ENCODE measurements at places on chromosomes 2 and 18. TPM values are rescaled to one million over a fixed set of nuclear protein-coding genes. Genes with fewer than 3 reads are reported as not detected.
A peak's percentile ranks its signal among the peaks of the same experiment; 100 is the strongest.

The EXOC6B gene
- total RNA-seq: 28.8 TPM

- H3K36me3 ChIP-seq: no peaks in the 10 kb centered on the region
- no peak overlapping the region for H3K4me3 ChIP-seq
- DNase-seq: peak; percentile 70
- no peaks in the 10 kb centered on the region for H3K27me3 ChIP-seq
Measured at GRCh38 chr2:26769089-26769761, 5.1 kb downstream of the SLC35F6 start.

DNA sequence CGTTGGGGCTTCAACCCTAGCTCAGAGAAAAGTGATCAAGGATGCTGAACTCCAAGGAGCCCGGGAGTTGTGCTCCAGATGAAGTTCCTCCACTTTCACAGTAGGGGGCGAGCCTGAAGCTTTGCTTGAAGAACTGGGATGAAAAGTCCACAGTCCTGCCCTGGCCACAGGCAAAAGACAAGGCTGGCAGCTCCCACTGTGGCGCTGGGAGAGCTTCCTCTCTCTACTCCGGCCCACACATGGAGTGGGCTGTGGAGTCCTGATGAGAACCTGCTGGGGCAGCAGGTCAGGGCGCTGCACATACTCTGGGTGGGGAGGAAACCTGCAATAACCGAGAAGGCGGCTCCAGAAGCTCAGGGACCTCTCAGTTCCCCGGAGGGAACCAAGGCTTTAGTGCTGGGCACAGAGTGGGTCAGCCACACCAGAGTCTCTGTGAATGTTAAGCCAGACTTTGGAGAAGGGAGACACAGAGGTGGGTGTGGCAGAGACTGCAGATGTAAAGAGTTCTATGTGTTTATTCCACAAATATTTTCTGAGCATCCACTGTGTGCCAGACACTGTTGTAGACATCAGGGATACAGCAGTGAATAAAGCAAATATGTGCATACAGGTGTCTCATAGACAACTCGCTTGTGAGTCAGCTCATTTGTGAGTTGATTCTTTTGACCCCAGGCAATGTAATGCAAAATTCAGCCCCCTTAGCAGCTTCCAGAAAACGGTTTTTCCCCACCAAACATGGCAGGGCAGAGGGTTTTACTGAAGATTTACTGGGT, 48.0 kb upstream of the MRPL33 start:
- peak overlapping the region; percentile 36 for H3K27ac ChIP-seq
- H3K27me3 ChIP-seq: no peaks in the 10 kb centered on the region
- no peak overlapping the region for H3K4me3 ChIP-seq
- no peaks in the 10 kb centered on the region for H3K4me1 ChIP-seq
- peak; percentile 78 for DNase-seq

DNA sequence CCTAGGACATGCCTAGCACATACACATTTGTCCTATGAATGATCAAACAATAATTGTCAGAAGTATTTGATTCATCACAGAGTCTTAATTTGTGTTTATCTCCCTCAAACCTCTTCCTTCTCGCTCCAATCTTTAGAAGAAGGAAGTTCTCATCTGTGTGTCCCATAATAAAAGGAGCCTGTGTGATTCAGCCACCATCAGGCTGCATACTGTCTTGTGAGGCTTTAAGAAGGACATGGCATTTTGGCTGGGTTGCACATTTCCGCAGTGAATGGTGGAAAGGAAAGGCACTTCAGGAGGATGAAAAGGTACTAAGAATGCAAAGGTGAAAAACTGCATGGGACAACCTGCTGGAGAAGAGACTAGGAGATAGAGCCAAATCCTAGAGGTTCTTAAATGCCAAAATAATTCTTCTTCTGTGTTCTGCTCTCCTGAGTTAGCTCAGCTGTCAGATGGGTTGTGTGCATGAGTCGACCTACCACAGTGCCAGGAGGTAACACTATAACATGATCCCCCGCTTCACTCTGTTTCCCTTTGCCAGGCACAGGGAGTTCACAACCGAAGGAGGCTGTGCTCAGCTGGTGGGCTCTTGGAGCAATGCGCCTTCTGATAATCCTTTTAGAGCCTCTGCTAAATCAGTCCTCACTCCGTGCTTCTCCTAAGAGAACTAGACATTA, 120.1 kb downstream of the IRS1 start:
- no peak for DNase-seq
- no peaks in the 10 kb centered on the region for H3K36me3 ChIP-seq
- H3K27me3 ChIP-seq: no peaks in the 10 kb centered on the region
- no peak overlapping the region for H3K4me3 ChIP-seq
- H3K27ac ChIP-seq: no peak overlapping the region
- no peaks in the 10 kb centered on the region for H3K4me1 ChIP-seq

DNA sequence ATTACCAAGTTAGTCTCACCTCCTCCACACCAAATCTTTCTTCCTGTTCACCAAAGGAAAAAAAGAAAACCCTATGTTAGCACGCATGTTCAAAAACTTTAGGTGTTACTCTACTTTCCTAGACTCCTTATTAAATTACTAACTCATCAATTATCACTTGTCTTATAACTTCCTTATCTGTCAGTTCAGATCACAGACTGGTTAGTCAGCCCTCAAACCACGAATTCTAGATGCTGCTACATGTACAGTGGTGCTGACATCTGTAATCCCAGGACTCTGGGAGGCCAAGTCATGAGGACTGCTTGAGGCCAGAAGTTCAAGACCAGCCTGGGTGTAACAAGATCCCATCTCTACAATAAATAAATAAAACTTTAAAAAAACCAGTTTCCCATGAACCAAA, 3.5 kb downstream of the YWHAQ start:
- H3K36me3 ChIP-seq: no peaks in the 10 kb centered on the region
- no peak overlapping the region for H3K27ac ChIP-seq
- H3K4me3 ChIP-seq: no peak overlapping the region
